ENCODE measurements at places on chromosomes 7 and 10.

- DNase-seq, result no peak
Observed at GRCh38 chr7:40674316-40674715, 539.5 kb downstream of the SUGCT start.

GRCh38 chr10:30510184-30510931 lies 76.4 kb downstream of the MAP3K8 start:
- peak; percentile 32 for DNase-seq

- DNase-seq, result no peak
Observed at GRCh38 chr7:51213618-51214017, 103.0 kb downstream of the COBL start.

GRCh38 chr7:27129729-27130539 lies 623 bp downstream of the HOXA4 start:
- no peak for DNase-seq

- no peak for DNase-seq
Observed at GRCh38 chr7:155425887-155426286, 32.0 kb upstream of the EN2 start.

GRCh38 chr10:123327896-123328295 lies 173.7 kb downstream of the BUB3 start:
- no peak for DNase-seq

GRCh38 chr10:20966426-20966825 lies 69.3 kb upstream of the NEBL start:
- no peak for DNase-seq

DNA sequence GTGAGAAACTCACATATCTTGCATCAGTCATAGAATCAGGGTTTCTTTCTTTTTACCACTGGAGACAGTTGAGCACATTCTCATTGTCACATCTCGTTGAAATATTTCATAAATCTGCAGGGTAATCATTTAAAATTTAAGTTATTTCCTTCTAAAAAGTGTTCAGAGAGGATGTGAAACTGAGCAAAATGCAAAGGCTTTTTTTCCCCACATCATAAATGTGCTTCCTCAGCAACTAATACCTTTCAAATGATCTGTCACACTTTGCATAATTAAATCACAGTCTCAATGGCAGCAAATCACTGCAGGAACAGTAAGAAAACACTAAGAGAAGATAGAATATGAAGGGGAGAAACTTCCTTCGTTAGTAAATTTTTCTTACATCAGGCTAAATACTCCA lies 187.5 kb downstream of the EVX1 start:
- DNase-seq, result no peak

GRCh38 chr7:34823650-34824258 lies 165.7 kb downstream of the NPSR1 start:
- peak; percentile 64 for DNase-seq

GRCh38 chr7:32319012-32319382 lies 171.2 kb downstream of the LSM5 start:
- DNase-seq, result no peak
